Activated CD8-positive, alpha-beta memory T cell treated with anti-CD3 and anti-CD28 coated beads, Interleukin-2, amount 50 U/mL, for 48 hours (primary cell): ENCODE measurements at places on chromosomes 11 and 22.
A peak's percentile ranks its signal among the peaks of the same experiment; 100 is the strongest.

- no peak for DNase-seq
Observed at GRCh38 chr11:119699227-119699626, 29.8 kb downstream of the NECTIN1 start.

DNA sequence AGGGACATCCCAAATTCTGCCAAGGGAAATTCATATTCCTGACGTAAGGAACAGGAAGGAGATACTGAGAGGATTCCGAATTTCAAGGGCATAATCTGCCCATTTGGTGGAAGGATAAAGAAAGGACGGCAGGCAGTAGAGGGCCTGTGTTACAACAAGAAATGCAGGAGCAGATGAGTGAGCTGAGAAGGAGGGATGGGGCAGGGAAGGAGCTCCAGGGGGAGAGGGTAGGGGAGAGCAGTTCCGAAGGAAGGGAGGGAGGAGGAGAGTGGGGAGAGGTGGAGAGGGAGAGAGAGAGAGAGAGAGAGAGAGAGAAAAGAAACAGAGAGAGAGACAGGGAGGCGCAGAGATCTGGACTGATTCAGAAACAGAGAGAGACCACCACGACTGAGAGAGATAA is 843 bp downstream of the OPCML start:
- no peak for DNase-seq

DNA sequence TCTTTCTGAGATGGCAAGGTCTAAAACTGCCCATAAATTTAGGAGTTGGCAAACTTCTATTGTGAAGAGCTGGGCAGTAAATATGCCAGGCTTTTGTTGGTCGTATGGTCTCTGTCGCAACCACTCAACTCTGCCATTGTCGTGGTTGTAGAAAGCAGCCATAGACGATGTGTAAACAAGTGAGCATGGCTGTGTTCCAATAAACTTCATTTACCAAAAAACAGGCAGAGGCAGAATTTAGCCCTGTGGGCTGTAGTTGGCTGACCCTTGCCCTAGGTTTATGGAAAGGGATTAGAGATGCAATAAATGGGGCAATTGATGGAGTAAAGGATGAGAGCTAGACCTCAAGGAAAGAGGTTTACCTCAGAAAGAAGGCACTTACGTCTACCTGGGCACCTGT is 17.6 kb downstream of the YPEL4 start:
- DNase-seq, result no peak

DNA sequence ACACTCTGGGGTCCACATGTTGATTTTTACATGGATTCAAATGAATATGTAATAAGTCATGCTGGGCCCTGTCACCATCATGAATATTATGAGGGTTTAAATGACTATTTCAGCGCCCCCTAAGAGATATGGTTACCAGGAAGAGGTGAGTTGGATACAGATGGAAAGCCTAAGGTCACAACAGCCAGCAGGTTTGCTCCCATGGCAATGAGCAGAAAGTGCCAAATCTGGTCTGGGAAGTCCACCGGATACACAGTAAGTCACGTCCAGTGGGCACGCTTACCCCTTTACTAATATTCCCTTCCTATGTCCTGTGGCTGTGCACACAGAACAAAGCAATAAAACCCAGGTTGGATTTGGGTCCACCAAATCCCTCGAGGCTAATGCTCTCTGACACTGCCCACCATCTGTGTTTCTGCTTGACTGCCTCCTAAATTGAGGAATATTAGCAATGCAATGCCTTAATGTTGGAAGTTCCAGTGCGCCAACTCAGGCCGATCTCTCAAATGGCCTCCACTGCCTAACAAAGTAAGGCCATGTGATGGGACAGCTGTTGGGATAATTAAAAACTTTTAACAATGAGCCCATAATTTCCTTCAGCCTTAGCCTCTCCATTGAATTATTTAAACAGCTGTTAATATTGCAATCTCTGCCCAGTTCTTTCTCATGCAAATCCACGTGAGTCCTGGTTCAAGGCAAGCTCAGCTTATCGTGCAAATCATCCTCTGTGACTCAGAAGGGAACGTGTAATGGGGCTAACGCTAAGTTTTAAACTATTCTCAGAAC is 97.6 kb downstream of the SLC1A2 start:
- no peak for DNase-seq

DNA sequence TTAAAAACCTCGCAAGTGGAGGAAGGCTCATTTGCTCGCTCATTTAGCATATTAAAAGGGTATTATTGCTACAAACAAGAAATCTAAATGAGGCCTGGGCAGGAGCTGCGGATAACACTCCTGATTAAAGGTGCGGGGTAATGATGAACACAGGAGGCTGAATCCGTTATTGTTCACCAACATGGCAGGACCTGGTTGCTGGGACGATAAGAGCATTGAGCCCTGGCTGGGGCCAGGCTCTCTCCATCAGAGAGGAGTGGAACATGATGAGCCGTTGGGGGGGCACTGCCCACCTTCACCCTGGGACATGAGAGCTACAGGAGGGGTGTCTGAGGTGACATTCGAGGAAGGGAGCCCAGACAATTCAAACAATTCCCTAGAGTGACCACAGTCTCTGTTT is 211.7 kb downstream of the NXPE2 start:
- no peak for DNase-seq

DNA sequence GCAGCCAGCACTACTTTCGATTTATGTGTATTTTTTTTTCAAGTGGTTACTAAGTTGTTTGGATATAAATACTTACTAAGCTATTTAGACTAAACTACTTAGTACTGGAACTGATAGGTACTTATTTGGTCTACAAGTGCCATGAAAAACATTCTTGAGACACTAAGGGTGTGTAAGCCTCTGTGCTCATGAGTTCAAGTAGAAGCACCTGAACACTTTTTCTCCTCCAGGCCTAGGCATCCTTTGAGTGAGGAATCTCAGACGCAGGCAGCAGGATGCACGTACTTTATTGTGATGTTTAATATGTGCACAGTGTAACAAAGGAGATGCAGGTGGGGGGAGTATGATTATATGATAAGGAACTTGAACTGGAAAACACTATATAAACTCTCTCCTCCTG is 7.8 kb downstream of the TESMIN start:
- no peak for DNase-seq

GRCh38 chr11:78981153-78981552 is 406.5 kb upstream of the NARS2 start:
- no peak for DNase-seq

GRCh38 chr22:29130476-29130875 is 57.6 kb downstream of the KREMEN1 start:
- DNase-seq, result no peak

DNA sequence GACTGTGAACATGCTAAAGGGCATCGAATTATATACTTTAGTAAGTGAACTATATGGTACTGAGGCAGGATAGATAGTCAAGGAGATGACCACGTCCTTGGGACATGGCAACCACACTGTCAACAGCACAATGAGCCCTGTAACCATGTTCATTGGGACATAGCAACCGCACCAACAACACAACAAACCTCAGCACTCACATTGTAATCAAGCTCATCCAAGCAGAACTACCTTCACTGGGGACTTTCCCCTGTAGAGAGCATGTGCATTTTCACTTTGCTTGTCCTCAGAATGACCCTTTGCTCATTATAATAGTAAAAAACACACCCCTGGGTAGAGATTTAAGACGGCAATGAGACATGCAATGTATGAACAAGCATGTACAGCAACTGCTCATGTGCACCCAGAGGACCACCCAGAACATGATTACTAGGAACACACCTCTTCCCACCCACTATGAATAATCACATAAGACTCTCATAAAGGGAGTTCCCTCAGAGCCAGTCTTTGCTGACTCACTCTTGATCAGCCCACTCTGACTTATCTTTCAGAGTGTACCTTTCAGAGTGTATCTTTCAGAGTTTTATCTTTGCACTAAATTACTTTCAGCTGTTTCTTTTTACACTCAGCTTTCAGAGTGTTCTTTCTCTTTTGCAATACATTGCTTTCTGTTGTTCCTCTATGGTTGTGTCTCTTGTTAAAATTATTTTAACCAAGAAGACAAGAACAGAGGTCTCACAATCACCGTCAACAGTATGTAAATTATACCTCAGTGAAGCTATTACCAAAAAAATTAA is 4.1 kb upstream of the PLAAT2 start:
- DNase-seq, result no peak

GRCh38 chr11:125226706-125227105 is 62.2 kb downstream of the PKNOX2 start:
- DNase-seq, result no peak

DNA sequence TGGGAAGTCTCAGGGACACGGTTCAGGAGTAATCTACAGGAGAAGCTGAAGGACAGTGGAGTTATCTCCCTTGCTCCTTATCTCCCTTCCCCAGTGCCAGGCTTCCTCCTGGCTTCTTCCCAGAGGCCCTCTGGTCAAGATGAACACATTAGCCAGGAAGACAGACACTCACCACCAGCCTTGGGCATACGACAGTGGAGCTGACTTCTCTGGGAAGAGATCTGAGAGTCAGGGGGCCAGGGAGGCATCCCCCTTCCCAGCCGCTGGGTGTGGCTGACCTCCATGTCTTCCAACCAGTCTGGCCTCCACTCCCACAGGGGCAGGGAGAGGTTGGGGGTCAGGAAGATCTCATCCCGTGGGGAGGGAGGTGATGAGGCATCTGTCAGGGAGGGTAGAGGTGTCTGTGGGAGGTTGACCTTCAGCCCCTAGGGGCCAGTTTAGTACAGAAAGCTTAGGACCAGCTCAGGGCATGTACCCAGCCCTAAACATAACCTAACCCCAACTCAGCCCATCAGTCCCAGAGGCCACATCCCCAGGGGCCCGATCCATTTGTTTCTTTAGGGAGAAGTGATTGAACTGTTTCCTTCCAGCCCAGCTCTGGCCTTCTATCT is 12.7 kb downstream of the ROBO4 start:
- DNase-seq, result no peak

DNA sequence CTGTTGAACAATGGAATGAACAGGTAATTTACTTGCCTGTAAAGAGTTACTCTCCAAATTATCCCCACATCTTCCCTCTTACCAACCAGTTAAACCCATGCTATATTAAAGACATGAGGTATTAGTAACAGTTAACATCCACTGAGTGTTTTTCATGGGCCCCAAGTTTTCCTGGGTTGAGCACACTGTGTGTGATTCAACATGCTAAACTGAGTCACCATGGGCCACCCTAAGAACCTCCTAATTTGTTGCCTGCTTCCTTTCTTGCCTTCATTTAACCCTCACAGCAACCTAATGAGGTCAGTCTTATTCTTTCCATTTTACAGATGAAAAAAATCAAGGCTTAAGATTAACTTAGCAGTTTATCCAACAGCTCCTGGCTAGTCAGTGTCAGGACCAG is 51.0 kb downstream of the GALNT18 start:
- no peak for DNase-seq

GRCh38 chr22:30838111-30838510 is 130.5 kb downstream of the MORC2 start:
- DNase-seq, result no peak

DNA sequence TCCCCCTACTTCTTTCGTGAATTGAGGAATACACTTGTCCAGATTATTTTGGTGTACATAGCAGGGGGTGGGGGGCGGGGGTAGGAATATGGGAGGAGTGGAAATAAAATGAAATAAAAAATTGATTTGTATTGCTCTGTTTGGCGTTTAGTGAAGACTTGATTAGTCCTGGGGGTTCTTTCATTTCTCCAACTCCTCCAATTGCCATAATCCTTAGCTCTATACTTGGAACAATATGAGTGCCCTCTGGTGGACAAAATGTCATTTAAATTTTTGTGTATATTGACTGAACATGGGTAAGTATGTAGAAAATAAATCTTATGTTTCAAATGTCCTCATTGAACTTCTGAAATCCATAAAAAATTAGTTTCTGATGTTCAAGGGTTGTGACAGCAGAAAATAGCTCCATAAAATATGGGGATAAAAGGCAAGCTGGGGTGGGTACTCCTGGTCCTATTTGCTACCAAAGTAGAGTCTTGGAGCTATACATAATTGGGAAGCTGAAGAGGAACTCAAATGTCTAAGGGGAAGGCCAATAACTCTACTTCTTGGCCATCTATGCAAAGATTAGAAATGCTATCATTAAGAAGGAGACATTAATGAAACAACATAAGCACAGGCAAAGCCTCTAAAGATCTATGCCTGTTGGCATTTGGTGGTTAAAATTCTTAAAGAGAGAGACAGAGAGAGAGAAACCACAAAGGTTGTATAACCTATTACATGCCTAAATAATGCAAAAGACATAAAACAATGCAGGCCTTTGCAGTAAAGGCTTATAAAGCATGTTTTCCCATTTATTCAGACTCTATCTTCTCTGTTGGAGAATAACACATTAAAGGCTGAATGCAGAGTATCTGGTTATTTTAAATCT is 421.6 kb downstream of the METTL15 start:
- no peak for DNase-seq

- DNase-seq, result peak; percentile 49
Observed at GRCh38 chr11:104490182-104490581, 326.2 kb upstream of the PDGFD start.

GRCh38 chr22:50238755-50239154 is 6.1 kb downstream of the TUBGCP6 start:
- DNase-seq, result no peak

GRCh38 chr22:44888491-44889254 is 121.1 kb downstream of the PHF21B start:
- DNase-seq, result no peak

- no peak for DNase-seq
Observed at GRCh38 chr11:70769521-70769920, 371.2 kb downstream of the CTTN start.

- DNase-seq, result no peak
Observed at GRCh38 chr11:117591316-117592039, 205.5 kb downstream of the DSCAML1 start.

GRCh38 chr11:65427691-65428577 is 5.3 kb downstream of the NEAT1 start:
- peak; percentile 68 for DNase-seq

DNA sequence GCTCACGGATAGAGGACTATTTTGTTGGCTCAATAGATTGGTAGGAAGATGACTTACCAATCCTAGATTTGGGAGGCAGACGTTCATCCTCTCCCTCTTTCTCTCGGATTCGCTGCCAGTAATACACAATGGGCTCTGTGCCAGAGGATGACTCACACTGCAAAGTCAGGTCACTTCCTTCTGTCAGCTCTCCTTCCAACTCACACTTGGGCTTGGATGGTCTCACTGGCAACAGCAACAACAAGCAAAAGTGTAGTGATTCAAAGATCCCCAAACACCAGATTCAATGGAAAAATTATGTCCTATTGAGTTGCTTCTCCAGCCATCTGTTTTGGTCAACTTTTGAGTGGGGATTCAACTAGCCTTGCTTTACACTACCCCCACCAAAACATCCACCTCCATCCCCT is 21.7 kb upstream of the HSPA8 start:
- no peak for DNase-seq

- DNase-seq, result peak; percentile 41
Observed at GRCh38 chr11:63610604-63611394, 3.4 kb downstream of the PLAAT3 start.

- no peak for DNase-seq
Observed at GRCh38 chr22:21981874-21982273, 713 bp downstream of the TOP3B start.

DNA sequence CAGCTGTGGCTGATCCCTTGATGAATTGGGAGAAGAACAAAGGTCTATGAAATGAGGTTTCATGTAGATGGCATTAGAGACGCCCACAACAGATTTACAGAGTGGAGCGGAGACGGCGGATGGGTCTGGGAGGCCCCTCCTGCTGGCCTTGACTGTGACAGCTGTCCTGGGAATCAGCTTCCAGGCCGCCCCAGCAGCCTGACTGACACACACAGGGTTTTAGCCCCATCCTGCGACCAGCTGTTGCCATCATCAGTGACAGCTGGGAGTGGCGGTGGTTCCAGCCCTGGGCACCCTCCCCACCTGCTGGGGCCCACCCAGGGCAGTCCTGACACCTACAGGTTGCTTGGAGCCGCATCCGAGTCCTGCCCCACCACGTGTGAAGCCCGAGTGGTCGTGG is 64.0 kb upstream of the PPP6R3 start:
- DNase-seq, result no peak
